ENCODE measurements at places on chromosomes 1 and 21.

GRCh38 chr1:200275415-200275814 is 134.4 kb downstream of the ZNF281 start:
- no peak for DNase-seq

DNA sequence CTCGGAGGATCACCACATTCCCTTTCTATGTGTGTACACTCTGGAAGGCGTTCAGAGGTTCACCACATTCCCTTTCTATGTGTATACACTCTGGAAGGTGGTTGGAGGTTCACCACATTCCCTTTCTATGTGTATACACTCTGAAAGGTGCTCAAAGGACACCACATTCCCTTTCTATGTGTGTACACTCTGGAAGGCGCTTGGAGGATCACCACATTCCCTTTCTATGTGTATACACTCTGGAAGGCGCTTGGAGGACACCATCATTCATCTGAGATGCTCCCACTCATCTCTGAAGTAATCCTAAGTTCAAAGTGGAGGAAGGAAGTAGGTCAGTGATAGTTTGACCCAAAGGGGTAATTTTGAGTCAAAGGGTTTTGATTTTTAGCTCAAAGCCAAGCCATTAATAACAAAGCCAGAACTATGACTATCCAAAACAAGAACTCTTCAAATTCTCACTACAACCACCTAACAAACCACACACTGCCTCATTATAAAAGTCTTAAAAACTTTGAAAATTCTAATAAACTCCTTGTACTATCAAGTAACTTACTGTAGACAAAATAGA is 32.9 kb downstream of the NRIP1 start:
- no peak for DNase-seq

DNA sequence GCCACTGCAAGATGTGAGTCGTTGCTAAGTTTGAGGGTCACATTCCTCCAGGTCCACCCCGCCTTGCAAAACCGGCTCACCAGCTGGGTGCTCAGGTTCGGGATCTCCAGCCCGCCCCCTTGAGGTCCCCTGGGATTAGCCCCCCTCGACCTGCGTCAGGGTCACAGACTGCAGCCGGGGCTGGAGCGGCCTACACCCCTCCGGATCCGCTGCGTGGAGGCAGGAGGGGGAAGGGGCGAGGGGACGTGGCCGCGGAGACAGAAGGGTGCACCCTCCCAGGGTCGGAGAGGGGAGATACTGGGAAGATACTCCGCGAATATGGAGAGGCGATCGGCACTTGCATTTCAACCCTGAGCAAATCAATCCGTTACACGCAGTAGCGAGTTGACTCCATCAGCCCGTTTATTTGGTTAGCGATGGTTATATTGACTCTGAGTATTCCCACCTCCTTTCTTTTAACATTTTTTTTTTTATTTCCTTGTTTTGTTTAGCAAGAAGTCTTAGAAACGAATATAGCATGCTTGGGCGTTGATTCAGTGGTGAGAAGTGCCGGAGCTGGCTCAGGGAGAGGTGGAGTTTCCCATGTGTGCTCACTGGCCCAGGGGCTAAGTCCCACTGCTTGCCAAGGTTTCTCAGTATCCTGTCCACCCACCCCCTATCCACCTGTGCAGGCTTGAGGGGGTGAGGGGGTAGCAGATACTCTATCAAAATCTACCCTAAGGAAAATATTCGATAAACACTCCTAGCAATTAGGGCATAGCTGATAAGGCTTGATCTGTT is 997 bp downstream of the IFNAR2 start:
- no peak for DNase-seq

GRCh38 chr1:19710825-19711611 is 46.3 kb downstream of the HTR6 start:
- DNase-seq, result no peak

- no peak for DNase-seq
These were observed 209.8 kb downstream of the PTPRC start for GRCh38 chr1:198848649-198849048.

- no peak for DNase-seq
These were observed 3.4 kb upstream of the UMODL1 start for GRCh38 chr21:42067531-42068255.

- no peak for DNase-seq
These were observed 38.5 kb downstream of the CHD5 start for GRCh38 chr1:6141592-6141991.

DNA sequence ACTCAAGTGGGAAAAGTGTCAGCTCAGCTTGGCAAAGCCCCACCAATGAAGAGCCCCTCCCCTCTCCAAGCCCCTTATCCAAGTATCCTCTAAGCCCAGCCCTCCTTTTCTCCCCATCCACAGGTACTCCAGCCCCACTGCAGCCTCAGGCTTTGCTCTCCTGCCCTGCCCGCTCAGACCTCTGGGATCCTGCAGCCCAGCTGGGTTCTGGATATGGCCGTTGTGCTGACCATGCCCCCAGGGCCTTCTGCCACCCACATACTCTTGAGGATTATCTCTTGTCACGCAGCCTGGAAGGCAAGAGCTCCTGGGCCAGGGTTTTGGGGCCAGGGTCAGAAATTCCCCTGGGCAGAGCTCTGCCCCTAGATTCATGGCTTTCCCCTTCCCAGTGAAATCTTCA is 4.7 kb downstream of the SHISA4 start:
- no peak for DNase-seq

GRCh38 chr1:44405798-44406736 is 1.0 kb downstream of the RNF220 start:
- no peak for DNase-seq

DNA sequence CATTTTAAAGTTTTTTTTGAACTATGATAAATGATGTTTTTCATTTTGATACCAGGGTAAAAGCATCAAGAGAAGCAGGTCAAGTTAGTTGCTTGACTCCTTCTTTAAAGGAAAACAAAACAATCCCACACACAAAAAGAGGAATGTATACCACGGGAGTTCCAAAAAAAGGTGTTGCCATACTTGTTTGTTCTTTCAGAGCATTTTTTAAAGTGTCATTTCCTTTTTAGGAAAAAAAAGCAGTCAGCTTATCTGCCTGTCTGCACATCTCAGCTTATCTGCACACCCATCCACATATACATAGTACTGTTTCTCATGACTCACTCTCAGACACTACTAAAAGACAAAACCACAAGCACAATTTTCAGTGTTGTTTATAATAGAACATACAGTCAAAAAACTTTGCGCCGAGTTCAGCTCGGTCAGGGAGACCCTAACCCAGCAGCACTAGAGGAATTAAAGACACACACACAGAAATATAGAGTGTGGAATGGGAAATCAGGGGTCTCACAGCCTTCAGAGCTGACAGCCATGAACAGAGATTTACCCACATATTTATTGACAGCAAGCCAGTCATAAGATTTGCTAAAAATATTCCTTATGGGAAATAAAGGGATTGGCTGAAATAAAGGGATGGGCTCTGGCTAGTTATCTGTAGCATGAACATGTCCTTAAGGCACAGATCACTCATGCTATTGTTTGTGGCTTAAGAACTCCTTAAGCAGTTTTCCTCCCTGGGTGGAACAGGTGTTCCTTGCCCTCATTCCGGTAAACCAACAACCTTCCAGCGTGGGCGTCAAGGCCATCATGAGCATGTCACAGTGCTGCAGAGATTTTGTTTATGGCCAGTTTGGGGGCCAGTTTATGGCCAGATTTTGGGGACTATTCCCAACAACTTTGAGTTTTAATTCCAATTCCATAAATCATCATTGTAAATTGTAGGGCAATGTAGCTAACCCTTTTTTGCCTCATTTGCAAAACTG is 11.4 kb upstream of the MNDA start:
- DNase-seq, result no peak
